ENCODE measurements at places on chromosomes 11 and 22.

DNA sequence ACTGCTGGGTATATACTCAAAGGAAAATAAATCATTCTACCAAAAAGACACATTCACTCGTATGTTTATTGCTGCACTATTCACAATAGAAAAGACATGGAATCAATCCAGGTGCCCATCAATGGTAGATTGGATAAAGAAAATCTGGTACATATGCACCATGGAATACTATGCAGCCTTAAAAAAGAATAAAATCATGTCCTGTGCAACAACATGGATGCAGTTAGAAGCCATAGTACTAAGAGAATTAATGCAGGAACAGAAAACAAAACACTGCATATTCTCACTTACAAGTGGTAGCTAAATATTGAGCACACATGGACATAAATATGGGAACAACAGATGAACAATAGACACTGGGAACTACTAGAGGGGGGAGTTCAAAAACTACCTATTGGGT lies 96.3 kb downstream of the FAM76B start:
- DNase-seq, result no peak

DNA sequence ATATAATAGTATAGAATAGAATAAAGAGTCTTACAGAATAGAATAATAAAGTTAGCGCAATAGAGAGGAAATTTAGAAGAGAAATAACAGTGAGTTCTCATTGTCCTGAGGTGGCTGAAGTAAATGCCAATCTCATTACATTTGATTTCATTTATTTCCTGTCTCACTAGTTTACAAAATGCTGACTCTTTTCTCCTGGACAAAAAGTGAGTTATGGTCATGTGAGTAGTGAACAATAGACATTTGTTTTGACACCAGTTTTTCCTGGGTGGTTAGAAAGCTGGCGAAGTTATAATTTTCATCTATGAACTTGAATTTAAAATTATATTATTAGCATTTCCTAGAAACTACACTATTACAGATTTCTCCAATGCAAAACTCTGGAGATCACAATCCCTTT lies 143.7 kb downstream of the TYR start:
- DNase-seq, result no peak

DNA sequence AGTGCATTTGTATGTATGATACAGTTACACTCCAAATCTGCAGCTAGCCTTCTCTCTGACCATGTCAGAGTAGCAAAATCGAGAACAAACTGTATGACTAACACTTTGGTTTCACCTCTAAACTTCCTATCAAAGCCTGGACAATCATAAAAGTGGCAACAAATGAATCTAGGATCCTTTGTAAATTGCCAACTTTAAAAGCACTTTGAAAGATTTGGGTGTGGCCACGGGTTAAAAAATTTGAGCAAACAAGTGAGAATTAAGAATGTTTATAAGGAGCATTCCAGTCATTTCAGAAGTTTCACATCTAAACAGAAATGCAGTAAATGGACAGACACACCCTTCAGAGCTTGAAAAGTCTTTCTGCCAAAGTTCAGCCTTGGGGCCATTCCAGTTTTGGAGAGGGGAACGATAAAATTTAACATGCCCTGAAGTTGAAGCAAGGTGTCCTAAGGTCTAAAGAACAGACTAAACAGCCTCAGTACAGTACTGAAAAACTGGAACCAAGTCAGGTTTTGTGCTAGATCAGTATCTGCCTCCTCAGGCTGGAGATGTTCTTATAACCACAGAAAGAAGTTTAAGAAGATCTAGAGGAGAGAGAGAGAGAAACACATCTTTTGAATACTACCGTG lies 181.9 kb upstream of the BDNF start:
- no peak for DNase-seq

- no peak for DNase-seq
These were observed 10.7 kb downstream of the KRTAP5-5 start for GRCh38 chr11:1640076-1640946.
